ENCODE measurements at places on chromosomes 3 and 15.
A peak's percentile ranks its signal among the peaks of the same experiment; 100 is the strongest.

DNA sequence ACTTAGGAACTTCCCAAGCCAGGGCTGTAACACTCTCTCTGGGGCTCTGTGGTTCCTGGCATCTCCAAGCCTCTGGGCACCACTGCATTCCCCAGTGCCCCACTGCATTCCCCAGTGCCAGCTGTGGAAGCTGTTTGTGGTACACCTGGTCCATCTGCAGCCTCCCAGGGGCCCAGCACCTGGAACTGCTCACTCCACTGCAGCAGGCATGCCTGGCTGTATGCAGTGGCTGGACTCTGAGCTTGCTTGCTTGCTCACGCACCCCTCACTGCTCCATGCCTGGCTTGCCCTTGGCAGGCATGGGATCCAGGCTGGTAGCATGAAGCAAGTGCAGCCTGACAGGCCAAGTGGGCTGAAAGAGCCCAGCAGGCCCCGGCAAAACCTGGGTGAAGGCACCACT lies 512.1 kb downstream of the SQOR start:
- no peak for DNase-seq

GRCh38 chr15:60913900-60914299 lies 315.2 kb downstream of the RORA start:
- no peak for DNase-seq

DNA sequence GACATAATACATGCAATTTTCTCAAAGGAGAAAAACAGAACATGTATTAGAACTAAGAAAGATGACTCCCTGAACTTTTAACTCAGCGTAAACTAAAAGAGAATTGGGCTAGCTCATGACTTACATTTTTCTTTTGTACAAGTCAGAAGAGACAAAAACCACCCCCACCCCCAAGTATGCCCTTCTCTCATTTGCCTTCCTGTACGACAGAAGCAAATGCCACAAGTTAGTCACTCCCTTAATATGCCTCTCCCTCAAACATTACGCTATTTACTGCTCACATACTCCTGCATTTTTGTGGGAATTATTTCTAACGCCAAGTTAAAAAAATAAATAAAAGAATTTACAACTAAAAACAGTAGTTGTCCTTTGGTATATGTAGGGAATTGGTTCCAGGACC lies 22.0 kb downstream of the CPEB1 start:
- DNase-seq, result no peak

DNA sequence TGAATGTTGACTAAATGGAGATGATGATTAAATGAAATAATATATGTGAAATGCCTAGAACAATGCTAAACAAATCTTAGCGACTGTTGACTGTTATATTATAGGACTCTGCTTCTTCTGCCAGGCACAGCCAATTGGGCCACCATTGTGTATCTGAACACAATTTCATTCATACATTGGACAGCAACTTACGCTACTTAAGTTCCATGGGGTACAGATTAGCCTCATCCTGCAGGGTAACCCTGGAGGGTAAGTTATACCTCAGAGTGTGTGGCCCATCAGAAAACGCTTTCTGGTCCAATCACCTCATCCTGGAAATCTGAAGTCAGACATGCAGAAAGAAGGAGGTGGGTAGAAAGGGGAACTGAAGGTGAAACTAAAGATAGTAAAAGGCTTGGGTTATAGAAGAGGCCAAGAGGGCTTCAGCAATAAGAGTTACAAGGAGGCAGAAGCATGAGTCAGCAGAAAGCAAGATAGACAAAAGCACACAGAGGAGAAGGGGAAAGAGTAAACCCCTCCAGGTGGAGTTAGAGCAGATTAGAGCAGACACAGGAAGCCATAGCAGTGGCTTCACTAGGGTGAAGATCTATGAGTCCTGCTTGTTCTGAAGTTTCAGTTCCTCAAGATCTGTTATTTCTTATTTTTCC lies 119.3 kb upstream of the SLC24A5 start:
- no peak for DNase-seq

GRCh38 chr3:192943393-192943792 lies 25.7 kb upstream of the MB21D2 start:
- DNase-seq, result no peak

- no peak for DNase-seq
Observed at GRCh38 chr3:143596957-143597642, 251.2 kb downstream of the SLC9A9 start.

DNA sequence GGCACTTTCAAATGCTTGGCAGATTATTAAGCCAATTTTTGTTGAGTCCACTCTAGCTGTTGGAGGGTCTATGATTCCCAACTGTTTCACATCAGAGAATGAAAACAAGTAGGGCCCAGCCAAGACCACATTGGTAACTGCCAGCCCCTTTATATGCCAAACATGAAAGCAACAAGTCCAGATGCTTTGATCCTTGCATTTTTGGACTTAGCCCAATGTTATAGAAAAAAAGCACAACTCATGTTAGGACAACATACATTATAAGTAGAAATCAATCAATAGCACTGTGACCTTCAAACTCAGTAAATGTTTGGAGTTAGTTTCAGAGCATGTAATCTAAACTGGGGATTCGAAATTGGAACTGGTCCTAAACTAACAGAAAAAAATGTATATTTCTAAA lies 674.7 kb downstream of the MECOM start:
- DNase-seq, result no peak

GRCh38 chr3:141854599-141854998 lies 21.8 kb upstream of the ATP1B3 start:
- no peak for DNase-seq

DNA sequence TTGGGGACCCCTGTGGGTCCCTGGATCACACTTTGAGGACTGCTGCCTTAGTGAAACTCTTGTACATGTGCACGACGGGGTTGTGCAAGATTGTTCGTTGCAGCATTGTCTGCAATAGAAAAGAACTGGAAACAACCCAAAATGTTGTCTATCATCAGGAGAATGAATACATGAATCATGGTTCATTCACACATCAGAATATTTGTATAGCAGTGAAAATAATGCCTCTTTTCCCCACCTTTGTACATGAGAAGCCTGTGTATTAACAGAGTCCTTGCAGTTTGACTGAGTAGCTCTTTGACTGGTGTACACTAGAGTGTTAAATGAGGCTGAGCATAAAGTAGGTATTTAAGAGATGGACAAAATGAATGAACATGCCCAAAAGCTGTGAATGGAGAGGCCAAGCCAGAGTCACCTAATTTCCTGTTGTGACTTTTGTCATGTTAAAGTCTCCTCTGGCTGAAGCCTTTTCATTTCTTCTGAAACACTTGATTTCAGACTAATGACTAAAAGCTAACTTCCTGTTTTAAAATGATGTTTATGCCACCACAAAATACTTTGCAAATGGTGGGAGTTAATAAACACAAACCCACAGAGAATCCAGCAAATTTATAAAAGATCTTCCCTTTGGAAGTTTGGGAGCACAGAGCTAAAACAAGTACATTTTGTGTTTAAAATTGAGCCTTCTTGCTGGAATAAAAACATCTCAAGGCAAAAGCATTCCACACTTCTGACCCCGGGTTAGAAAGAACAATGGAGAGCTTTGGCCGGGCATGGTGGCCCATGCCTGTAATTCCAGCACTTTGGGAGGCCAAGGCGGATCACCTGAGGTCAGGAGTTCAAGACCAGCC lies 20.6 kb upstream of the USP3 start:
- DNase-seq, result no peak

DNA sequence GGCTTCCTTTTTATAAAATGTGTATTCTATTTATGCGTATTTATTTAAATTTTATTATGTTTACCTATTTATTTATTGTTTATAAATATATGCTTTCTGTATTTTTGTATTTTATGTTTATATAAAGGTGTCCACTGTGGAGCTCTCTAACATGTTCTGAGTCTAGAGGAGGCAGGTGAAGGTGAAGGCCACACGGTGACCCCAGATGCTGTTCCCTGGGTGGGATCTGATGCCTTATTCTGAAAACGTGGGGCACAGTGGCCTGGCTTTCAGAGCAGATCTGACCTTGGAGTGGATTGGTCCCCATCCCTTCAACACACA lies 104.7 kb upstream of the SLC7A14 start:
- no peak for DNase-seq

- DNase-seq, result no peak
Observed at GRCh38 chr3:10299175-10299574, 6.4 kb upstream of the GHRL start.

DNA sequence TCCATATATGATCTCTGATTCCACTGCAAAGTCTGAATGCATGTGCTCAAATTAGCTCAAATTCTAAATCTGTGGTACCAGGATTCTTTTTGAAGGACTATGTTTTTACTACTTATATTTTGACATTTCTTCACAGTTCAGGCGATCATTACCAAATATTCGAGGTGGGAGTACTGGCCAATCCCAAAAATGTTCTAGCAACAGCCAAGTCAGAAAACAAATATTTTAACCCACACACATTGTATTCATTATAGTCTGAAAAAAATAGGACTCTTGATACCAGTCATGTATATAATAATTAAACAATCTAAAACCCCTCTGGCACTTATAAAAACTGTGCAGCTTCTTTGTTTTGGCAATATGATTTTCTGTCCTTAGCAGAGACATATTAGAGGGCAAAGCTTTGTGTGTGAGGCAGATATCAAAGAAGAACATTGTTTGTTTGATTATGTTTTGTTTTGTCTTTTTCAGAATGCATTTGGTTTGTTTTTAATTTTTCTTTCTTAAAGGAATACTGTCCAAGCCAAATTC lies 37.4 kb downstream of the FGF7 start:
- no peak for DNase-seq

DNA sequence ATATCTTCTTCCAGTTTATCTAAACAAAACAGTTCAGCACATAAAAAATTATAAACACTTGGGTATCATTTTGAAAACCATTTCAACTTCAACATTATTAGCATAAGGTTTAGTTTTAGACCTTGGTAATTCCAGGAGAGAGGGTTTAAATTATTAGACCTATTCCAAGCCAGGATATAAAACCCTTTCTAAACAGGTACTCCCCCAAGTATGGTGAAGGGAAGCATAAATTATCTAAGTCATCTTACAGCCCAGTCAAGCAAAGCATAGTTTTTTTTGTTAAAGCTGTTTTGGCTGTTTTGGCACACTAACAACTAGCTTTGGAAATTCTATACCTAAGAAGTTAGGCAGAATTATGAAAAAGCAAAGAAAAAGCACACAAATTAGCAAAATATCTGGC lies 87.3 kb downstream of the FBN1 start:
- no peak for DNase-seq

- no peak for DNase-seq
Observed at GRCh38 chr3:185934767-185935464, 2.9 kb downstream of the TRA2B start.

GRCh38 chr15:48463366-48463880 lies 132.2 kb downstream of the DUT start:
- DNase-seq, result no peak

DNA sequence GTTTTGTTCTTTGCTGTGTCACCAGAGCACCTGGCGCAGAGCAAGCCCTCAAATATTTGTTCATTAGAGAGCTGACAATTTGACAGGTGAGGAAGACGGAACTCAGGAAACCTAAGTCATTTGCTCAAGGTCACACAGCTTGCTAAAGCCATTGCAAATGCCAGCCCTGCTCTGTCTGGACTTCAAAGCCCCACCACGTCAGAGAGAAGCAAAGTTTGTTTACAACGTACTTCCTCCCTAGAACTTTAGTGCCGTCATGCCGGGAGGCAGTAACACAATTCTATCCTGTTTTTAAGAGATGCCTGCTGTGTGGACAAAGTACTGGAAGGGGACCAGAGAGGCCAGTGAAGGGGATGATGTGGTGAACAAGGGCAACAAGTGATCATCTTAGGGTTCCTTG lies 216.6 kb upstream of the PRICKLE2 start:
- DNase-seq, result no peak

- no peak for DNase-seq
Observed at GRCh38 chr3:60217156-60217911, 1033.9 kb downstream of the FHIT start.

- no peak for DNase-seq
Observed at GRCh38 chr3:113533534-113533892, 1.2 kb downstream of the SIDT1 start.

- DNase-seq, result peak; percentile 64
Observed at GRCh38 chr3:55629432-55629831, 142.3 kb upstream of the WNT5A start.

- no peak for DNase-seq
Observed at GRCh38 chr15:66748708-66749035, 46.6 kb downstream of the SMAD6 start.

DNA sequence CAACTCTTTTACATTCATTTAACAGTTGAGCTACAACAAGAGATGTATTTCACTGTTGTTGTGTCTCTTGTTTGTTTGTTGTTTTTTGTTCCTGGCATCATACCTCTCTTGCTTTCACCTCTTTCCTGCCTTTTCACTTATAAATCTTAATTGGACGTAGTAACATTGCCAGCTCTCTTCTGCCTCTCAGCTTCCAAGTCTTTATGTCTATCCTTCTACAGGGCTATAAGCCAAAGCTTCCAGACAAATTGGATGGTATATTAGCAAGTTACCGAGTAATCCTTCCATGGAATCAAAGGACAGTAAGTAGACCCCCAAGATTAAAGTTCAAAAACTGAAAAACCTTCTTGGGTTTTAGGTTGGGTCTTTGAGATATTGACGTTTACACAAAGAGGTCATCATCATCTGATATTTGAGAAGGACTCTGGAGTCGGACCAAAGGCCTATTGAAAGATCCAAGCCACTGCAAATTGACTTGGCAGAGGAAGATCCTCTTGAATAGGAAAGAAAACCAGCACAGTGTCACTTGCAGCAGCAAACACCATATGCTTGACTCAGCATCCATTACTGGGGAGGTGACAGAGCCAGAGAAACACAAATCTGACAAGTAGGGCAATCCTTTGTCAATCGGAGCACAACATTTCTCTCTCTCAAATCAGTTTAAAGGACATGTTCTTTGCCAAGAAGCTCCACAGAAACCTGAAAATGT lies 648.5 kb upstream of the NR2F2 start:
- DNase-seq, result no peak

DNA sequence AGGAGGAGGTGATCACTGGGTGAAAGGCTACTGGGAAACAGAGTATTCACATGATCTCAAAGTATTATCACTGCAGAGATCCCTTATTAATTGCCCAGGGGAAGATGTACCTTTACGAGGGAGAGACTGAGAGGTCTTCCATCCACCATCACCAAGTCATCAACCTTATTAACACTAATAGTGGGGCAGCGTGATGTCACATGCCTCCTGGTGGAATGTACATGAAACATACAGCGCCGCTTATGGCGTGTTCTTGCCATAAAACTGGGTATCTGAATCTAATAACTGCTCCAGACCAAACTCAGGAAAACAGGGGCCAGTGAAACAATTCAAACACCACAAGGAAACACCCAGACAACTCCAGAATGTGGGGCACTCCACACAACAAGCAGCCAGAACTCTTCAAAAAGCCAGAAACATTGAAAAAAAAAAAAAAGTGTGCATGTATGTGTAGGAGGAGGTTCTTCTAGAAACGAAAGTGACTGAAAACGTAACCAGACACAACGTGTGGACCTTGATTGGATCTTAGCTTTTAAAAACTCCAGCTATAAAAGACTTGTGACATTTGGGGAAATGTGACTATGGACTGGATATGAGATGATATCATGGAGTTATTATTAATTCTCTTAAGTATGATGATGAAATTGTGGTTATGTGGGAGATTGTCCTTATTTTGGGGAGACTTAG lies 4.6 kb downstream of the STIMATE start:
- DNase-seq, result no peak

GRCh38 chr15:72797338-72797689 lies 13.8 kb upstream of the ADPGK start:
- DNase-seq, result no peak

GRCh38 chr3:101181801-101182200 lies 138.6 kb downstream of the IMPG2 start:
- no peak for DNase-seq

Data from Right ventricle myocardium superior (tissue), 1 donor.